ENCODE measurements at places on chromosomes 2 and 18.

DNA sequence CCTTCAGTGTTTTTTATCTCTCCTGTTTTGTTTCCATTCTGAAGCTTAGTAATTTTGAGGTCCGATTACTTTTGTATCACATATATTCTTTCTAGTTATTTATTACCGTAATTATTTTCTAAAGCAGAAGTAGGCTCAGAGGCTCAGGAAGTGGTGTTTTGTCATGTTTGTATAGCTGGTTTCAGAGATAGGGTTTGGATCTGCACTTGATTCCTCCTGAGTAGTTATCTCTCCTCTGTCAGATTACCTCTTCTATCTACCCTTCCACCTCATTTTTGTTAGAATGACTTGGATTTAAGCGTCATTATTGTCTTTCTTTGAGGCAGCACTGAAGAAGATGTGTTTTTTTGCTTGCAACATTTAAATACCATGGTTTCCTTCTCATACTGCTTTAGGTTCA is 95.4 kb downstream of the MTA3 start:
- no peak for DNase-seq

DNA sequence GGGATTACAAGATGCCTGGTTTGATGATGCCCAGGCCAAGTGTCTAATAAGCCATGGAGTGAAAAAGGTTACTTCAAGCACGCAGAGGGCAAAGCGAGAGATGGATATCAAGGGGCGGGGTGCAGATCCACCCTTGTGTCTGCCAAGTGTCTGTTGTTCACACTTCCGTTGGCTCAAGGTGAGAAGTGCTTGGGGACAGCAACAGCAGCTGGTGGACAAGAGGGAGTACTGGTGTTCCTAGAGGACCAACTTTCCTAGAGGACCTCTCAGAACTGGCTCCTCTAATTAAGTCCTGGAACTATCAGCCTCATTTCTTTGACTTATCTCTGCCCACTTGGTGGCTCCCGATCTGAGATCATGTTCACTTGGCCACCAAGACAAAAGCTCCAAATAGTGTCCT is 299.1 kb downstream of the PRKCE start:
- DNase-seq = no peak

DNA sequence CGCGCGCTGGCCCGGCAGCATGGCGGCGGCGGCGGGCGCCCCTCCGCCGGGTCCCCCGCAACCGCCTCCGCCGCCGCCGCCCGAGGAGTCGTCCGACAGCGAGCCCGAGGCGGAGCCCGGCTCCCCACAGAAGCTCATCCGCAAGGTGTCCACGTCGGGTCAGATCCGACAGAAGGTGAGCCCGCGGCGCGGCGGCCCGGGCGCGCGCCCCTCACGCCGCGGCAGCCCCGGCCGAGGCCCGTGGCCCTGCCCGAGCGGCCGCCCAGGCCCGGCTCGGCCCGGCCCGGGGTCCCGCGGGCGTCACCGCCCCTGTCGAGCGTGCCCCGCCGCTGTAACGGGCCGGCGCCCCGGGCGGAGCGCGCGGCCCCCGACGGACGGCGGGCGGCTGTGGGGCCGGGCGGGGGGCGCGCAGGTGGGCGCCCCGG is 218 bp downstream of the DGKD start:
- no peak for DNase-seq

- DNase-seq = no peak
Measured at GRCh38 chr2:57877811-57878170, 168.8 kb upstream of the VRK2 start.

DNA sequence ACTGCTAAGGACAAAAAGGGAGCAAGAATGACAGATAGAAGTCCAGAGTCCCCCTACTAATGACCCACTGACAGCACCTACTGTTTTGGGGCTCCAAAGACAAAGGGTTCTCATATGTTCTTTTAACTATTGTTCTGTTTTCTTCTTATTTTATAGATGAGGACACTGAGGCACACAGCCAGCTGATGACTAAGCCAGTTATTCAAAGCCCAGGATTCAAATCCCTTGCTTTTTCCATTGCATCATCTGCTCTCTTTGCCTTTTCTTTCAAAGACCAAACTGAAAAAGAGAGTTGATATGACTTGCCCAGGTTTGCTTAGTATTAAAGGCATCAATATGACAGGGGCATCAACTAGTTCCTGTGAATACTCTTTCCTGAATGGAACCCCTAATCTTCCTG is 299.8 kb downstream of the LRATD1 start:
- no peak for DNase-seq

DNA sequence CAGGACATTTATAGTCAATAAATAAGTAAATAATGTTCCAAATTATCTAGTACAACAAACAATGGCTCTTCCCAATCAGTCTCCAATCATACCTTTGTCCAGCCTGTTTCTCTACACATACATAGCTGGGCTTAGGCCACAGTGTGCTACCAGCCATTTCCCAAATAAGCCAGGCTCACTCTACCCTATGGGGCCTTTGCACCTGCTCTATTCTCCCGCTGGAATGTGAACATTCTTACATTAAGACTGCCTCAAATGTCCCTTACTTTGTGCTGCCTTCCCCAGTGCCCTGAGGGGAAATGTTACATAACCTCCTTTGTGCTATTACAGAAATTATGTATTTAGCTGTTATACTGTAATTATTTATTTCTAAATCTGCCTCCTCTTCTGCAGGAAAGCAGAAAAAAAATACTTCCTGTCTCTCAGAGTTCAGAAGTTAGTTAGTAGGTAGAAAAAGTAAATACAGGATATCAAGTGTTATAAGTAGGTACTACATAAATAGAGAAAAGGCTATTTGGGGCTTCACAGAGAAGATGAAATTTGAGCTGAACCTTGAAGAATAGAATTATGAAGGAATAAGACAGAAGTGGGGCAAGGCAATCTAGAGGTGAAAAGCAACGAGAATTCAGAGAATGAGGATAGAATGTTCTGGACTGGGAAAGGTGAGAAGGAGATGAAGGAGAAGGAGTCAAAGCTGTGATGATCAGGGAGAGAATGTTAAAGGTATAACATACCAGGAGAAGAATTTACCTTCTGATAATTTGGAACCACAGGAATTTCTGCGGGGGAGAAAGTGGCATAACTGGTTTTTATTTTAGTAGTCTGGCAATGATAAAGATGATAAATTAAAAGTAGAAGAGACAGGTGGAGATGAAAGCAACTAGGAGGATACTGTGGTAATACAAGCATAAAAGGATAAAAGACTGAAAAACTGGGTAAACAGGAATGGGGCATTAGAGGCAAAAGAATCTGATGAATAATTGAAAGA is 37.0 kb downstream of the ROCK1 start:
- no peak for DNase-seq

GRCh38 chr2:100242476-100242875 is 79.8 kb downstream of the LONRF2 start:
- DNase-seq = no peak

DNA sequence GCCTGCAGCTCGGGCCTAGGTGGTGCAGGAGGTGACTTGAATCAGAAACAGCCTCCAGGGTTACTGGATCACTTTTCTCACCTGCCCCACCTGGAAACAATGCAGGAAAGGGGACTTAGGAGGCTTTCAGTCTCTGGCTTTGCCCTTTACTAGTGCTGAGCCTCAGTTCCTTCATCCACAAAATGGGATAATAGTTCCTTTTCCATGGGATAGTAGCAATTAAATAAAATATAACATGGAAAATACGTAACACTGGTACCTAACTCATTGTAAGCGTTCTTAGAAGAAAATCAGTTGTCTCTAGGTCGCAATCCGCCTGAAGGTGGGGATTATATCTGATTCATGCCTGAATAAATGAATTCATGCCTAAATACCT is 112.6 kb upstream of the STPG4 start:
- DNase-seq = no peak

- no peak for DNase-seq
Measured at GRCh38 chr18:48815581-48816324, 135.0 kb downstream of the SMAD7 start.

GRCh38 chr2:231001036-231001435 is 5.1 kb downstream of the SPATA3 start:
- DNase-seq = no peak

- no peak for DNase-seq
Measured at GRCh38 chr2:183903026-183903425, 695.3 kb upstream of the ZNF804A start.

GRCh38 chr2:101052147-101052546 is 50.1 kb downstream of the RPL31 start:
- DNase-seq = no peak

DNA sequence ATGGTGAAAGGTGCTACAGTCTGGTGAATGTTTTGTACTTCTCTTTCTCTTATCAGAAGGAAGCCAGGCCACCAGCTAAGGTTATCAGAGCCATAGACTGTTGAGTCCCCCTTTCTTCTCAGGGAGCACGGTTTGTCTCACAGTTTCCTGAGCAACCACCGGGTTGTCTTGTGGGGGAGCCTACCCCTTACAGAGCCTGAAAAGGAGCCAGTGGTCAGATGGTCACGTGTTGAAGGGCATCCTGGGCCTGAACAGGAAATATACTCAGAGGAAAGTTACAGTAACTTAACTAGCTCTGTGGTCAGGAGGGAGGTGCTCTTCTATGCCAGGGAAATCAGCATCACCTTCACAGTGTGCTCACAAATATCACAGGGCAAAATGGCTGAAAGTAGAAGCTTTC is 11.6 kb downstream of the CD28 start:
- DNase-seq = no peak

GRCh38 chr2:10405448-10405847 is 42.7 kb downstream of the ODC1 start:
- peak; percentile 59 for DNase-seq

DNA sequence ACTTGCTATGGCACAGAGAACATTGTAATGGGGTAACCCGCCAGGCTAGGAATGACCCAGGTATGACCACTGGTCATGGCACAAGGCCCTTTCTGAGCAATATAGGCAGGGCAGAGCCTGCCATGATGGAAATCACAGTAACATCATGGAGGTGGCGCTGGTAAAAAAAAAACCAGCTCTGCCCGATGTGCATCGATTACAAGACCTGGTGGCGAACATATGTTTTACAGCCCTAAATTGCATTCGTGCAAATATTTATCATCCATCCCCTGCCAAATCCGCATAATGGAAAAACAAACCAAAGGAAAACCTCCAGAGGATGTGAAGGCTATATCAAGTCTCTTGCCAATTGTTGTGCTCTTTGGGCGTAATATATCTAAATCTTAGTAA is 60.6 kb downstream of the SEMA4F start:
- DNase-seq = no peak

- DNase-seq = no peak
Measured at GRCh38 chr18:10349561-10349960, 104.9 kb upstream of the APCDD1 start.

DNA sequence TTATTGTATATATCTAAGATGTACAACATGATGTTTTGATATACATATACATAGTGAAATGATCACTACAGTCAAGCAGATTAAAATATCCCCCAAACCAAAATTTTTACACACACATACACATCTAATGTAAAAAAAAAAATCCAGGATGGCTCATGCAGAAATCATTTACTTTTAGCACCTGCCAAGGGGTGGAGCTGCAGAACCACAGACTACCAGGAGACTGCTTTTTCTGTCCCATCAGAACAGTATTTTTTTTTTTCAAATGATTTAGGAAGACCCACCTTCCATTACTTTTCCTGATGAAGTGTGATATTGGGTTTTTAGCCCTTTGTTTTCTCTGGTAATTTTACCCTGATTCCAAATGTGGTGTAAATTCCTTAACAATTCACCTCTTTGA is 61.9 kb downstream of the AQP4 start:
- no peak for DNase-seq

DNA sequence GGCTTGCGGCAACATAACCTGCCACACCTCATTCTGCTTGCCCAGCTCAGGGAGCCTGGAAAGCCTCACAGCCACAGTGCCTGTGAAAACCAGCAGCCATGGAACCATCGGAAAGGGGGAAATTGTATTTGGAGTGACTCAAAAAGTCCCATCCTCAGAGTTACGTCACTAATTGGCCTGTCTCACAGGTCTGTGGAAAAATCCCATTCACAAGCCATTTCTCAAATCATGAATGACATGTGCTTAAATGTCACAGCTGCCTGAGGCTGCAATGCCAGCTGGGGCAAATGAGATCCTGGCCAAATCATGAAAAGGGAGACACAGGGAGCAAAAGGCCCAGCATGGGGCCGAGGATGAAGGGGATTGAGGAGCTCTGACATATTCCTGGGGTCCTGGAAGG is 486.9 kb upstream of the RAB6C start:
- no peak for DNase-seq

GRCh38 chr2:54088191-54088634 is 27.2 kb upstream of the ACYP2 start:
- no peak for DNase-seq

DNA sequence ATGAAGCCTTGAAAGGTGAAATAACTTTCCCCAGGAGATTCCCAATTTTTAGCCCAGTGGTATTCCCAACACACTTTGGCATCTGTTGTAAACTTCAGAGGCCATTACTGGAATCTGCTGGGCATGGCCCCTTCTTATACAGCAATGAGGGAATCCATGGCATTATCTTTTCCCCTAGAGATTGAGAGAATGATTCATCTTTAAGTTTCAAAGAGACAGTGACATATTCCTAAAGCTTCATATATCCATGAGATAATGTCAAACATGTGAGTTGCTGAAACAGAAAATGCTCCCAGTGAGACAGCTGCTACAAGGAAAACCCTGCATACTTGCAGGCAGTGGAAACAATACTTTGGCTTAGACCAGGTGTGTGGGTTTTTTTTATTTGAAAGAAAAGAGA is 51.1 kb upstream of the DLX2 start:
- DNase-seq = no peak

GRCh38 chr18:11407940-11408339 is 201.5 kb upstream of the SLC35G4 start:
- no peak for DNase-seq

- DNase-seq = no peak
Measured at GRCh38 chr18:44054514-44054913, 626.2 kb upstream of the SETBP1 start.

DNA sequence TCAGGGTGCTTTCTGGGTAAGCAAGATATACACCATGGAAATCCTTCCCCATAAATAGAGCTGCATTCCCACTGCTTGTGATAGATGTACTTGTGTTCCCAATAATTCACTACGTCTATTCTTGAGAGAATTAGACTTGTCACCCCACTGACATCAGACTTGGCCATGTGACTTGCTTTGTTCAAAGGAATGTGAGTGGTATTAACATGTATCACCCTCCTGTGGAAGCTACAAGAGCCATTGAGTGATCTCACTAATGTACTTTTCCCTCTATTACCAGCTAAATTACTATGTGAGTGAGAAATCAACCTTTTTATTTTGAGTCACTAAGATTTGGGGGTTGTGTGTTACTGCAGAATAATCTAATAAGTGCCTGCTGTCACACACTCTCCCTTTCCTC is 176.0 kb downstream of the CCDC178 start:
- no peak for DNase-seq

- DNase-seq = no peak
Measured at GRCh38 chr2:70645733-70646419, 92.2 kb upstream of the TGFA start.
